ENCODE measurements at places on chromosomes 1 and 21. TPM values are rescaled to one million over a fixed set of nuclear protein-coding genes. Genes with fewer than 3 reads are reported as not detected.

Gene F13B
- total RNA-seq: not detected

Gene PLCH2
- total RNA-seq: 16.1 TPM

Gene TFAP2E
- total RNA-seq: 0.69 TPM

Gene LDLRAD2
- 0.23 TPM for total RNA-seq

Gene LEFTY1
- total RNA-seq: 0.69 TPM

Gene TBX19
- total RNA-seq: 0.69 TPM

Gene ETV3L
- 0.23 TPM for total RNA-seq

Gene C1QC
- 18.0 TPM for total RNA-seq

Gene SIK1
- 6.5 TPM for total RNA-seq

Gene PKP1
- total RNA-seq: 0.92 TPM

Gene C1orf210
- not detected for total RNA-seq

Gene CFH
- total RNA-seq: 12.2 TPM

Gene SH3BGR
- total RNA-seq: 5.1 TPM

Gene OR6Y1
- not detected for total RNA-seq

Gene PGBD5
- total RNA-seq: 12.2 TPM

Gene NGF
- 2.1 TPM for total RNA-seq

Gene AGT
- 42.4 TPM for total RNA-seq

Gene CDA
- not detected for total RNA-seq

Gene CACHD1
- total RNA-seq: 45.9 TPM

Gene ZBTB21
- 16.8 TPM for total RNA-seq

Gene CLCA1
- total RNA-seq: not detected

Gene GRHL3
- total RNA-seq: 0.23 TPM

Gene AMY2A
- total RNA-seq: not detected

Gene GNG12
- total RNA-seq: 63.9 TPM

Gene ACKR1
- total RNA-seq: 0.92 TPM

Gene PTPN7
- not detected for total RNA-seq

Gene UBXN10
- total RNA-seq: 7.4 TPM

Gene PADI3
- not detected for total RNA-seq

Gene TGFB2
- total RNA-seq: 30.7 TPM

Gene EXTL2
- total RNA-seq: 49.6 TPM

Gene CYP4A11
- 0.23 TPM for total RNA-seq

Gene SMAP2
- 46.8 TPM for total RNA-seq

Gene C1QB
- 11.3 TPM for total RNA-seq

Gene ZBTB7B
- total RNA-seq: 3.5 TPM

Gene TSACC
- total RNA-seq: not detected

Gene OPRD1
- total RNA-seq: 2.8 TPM

Gene ERRFI1
- 21.9 TPM for total RNA-seq

Gene OPTC
- not detected for total RNA-seq

Gene MARCKSL1
- total RNA-seq: 264 TPM

Gene WNT3A
- not detected for total RNA-seq

Gene GBP7
- not detected for total RNA-seq

Gene CD2
- total RNA-seq: not detected

Gene SPRR2A
- total RNA-seq: not detected

Gene HFM1
- 28.8 TPM for total RNA-seq

Gene KRTAP6-3
- total RNA-seq: not detected

Gene GPR153
- total RNA-seq: 33.2 TPM

Gene PLEKHG5
- 23.1 TPM for total RNA-seq

Gene SYCP1
- total RNA-seq: not detected

Gene UAP1
- 39.0 TPM for total RNA-seq

Gene SPRR2F
- total RNA-seq: not detected

Gene NT5C1A
- total RNA-seq: 2.3 TPM

Gene NTRK1
- total RNA-seq: 6.2 TPM

Gene CRYAA
- not detected for total RNA-seq

Gene NUP210L
- 0.23 TPM for total RNA-seq

Gene RAVER2
- 19.8 TPM for total RNA-seq

Gene RHCE
- total RNA-seq: 1.4 TPM

Gene TEX38
- not detected for total RNA-seq

Gene RXFP4
- total RNA-seq: not detected

Gene ST6GALNAC3
- total RNA-seq: 16.4 TPM

Data from diencephalon (tissue), 1 donor.